ENCODE measurements at places on chromosomes 16 and 17.

GRCh38 chr16:75111961-75112733, 4.4 kb downstream of the LDHD start:
- DNase-seq: no peak

- DNase-seq: no peak
Observed at GRCh38 chr17:73098919-73099318, 6.4 kb upstream of the SLC39A11 start.

- DNase-seq: no peak
Observed at GRCh38 chr16:11272921-11273720, at the start of gene PRM3. TSS of gene PRM3 (minus strand) at chr16:11273629. CDS start at chr16:11273595, 34 bp downstream.

- no peak for DNase-seq
Observed at GRCh38 chr17:61425682-61426481, 26.2 kb downstream of the TBX2 start.

GRCh38 chr17:77899498-77899897, 59.0 kb upstream of the TNRC6C start:
- DNase-seq: no peak

GRCh38 chr16:66354034-66354909, 12.2 kb upstream of the CDH5 start:
- DNase-seq: no peak

- DNase-seq: no peak
Observed at GRCh38 chr16:48963306-48963705, 318.3 kb downstream of the CBLN1 start.

GRCh38 chr16:16083421-16084156, 134.2 kb downstream of the ABCC1 start:
- no peak for DNase-seq

GRCh38 chr17:80095844-80096475, 5.4 kb upstream of the GAA start:
- no peak for DNase-seq

DNA sequence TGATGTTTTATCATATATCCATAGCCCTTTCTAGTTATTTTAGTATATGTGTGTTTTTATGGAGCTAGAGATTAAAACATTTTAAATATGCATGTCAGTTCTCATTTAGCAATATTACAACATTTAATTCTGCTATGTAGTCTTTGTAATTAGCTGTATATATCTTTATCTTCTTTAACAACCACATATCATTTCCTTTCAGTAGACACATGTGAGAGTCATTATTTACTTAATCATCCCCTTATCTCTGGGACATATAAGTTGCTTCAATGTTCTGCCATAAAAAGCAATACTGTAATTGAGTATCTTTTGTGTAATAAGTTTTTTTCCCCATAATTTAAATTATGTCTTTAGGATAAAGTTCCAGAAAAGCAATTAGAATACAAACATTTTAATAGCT, 52.0 kb upstream of the CLEC3A start:
- DNase-seq: no peak

GRCh38 chr17:8674344-8675305, 44.1 kb upstream of the MYH10 start:
- DNase-seq: no peak

GRCh38 chr17:2253362-2253761, 50.2 kb downstream of the SMG6 start:
- no peak for DNase-seq

GRCh38 chr16:14357328-14357727, 272.7 kb downstream of the PARN start:
- DNase-seq: no peak

Measured in right renal pelvis (tissue), 4 donors.